ENCODE measurements at places on chromosomes 2 and 18.

- DNase-seq: no peak
Observed at GRCh38 chr2:134460583-134460998, 206.7 kb downstream of the MGAT5 start.

DNA sequence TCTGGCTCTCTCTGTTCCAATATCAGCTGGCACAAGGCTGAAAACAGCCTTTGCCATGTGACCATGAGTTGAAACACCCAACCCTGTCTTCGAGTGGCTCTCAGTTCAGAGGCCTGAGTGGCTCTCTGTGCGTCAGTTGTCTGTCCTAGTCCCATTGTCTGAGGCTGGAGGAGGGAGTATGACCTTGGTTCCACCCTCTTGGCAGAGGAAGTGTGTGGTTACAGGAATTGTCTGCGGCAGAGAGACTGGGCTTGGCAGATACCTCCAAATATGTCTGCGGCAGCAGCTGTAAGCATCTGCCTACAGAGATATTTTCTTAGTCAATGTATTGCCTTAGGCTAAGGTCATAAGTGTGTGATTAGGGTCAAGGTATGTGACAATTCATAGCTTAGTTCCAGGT, 32.6 kb downstream of the CNGA3 start:
- no peak for DNase-seq

DNA sequence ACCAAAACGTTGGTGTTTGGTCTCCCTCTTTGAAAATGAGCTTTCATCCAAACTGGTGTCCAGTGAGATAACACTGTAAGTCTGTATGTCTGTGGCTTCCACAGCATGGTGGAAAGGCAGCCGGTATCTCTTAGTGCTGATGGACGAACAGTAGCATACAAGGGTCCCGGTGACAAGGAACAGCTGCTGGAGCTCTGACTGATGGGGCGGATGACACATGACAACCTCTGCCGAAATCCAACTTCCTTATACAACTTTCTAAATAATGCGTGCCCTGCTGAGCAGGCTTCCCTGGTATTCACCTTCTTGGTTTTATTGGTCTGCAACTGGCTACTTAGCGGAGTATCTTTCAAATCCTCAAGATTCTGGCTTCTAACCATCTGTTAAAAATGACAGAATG, 216.2 kb downstream of the SRBD1 start:
- no peak for DNase-seq

- no peak for DNase-seq
Observed at GRCh38 chr18:45984546-45985235, 17.6 kb upstream of the EPG5 start.

DNA sequence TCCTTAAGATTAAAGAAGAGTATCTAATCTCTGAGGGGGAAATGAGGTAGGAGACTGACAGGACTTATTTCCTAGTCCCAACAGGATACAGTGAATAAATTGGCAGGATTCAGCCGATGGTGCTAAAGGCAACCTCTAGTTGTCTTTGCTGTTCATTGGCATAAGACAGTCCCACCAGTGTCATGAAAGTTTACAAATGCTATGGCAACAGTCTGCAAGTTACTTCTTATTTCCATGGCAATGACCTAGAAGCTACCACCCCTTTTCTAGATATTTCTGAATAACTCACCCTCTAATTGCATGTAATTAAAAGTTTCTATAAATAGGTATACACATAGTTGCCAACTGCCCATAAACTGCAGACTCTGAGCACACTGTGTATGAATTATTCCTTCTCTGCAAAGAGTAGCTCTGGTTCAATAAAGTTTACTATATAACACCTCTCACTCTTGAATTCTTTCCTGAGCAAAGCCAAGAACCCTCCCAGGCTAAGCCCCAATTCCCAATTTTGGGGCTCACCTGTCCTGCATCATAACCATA, 172.7 kb upstream of the LRATD1 start:
- DNase-seq: no peak

DNA sequence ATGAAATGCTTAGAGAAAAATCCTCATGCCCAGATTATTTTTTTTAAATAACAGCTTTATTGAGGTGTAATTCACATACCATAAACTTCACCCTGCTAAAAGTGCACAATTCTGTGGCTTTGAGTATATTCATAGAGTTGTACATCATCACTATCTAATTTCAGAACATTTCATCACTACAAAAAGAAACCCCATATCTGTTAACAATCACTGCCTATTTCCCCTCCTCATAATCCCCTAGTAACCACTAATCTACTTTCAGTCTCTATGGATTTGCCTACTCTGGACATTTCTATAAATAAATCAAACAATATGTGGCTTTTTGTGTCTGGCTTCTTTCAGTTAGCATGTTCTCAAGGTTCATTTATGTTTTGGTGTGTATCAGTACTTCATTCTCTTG, 51.4 kb downstream of the OSBPL1A start:
- no peak for DNase-seq

DNA sequence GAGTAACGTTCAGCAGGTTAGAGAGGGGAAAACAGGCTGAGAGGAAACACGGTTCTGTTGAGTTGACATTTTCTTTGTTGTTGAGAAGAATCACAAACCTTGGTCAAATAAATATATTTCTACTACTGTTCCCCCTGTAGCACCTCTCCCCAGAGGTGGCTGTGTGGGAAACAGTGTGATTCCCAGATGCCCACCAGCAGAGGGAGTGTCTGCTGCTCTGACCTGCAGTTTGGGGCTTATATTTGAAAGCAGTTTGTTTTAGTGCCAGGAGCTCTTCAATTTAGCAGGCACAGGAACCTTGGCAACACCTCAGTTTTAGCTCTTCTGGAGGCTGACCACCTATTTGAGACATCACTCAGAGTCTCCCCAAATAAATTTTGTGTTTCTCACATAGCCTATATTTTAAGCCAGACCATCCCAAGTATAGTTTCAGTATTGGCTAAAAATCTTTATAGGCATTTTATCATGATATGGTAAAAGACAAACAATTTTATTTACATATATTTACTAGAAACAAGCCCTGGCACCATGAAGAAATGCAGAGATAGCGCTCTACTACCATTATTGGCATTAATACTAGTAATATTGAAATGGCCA, 75.7 kb downstream of the PIK3C3 start:
- DNase-seq: no peak

DNA sequence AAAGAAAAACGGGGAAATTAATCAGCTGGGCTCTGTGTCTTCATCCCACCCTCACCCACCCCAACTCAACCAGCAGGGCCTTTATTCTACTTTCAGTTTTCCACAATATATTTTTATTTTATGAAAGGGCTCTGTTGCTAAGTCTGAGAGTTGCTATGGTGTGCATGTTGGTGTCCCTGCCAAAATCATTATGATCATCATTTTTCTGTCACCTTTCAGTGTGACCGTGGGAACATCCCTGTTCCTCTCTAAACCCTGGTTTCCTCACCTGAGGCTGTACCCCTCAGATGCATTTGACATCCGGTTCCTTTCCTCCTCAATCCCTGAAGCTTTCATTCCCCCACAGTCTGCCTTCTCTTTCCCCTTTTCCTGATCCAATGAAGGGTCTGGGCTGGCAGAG, 180.5 kb downstream of the ZFP36L2 start:
- DNase-seq: no peak

DNA sequence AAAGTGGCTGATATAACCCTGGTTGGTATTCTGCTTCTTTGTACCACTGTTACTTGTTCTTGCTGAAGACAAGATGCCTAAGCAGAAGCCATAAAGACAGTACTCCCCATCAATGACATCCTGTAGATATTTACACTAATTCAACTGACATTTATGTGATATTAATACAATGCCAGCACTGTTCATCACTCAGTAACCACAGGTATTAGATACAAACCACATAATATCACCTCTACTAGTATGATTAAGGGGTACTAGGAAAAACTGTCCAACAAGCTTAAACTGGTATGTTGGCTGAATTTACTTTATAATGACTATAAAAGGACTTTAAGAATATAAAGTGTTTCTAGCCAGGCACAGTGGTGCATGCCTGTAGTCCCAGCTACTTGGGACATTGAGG, 65.8 kb downstream of the RTN4 start:
- DNase-seq: no peak

DNA sequence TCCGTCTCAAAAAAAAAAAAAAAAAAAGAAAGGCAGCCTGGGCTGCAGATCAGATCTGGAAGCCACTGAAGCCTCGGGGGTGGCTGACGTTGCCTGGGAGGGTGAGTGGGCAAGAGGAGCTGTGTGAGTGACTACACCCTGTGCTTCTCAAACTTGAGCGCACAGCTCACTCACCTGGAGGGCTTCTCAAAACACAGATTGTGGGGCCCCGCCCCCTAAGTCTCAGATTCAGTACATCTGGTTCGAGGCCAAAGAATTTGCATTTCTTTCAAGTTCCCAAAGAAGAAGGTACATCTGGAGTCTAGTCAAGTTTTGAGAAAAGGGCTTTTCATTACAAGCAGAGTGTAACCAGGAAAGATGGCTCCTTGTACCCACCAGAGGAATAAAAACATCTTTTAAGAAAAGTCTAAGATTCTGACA, 97.7 kb upstream of the CAB39 start:
- peak; percentile 49 for DNase-seq

- DNase-seq: no peak
Observed at GRCh38 chr2:43305012-43305411, 78.6 kb upstream of the ZFP36L2 start.

DNA sequence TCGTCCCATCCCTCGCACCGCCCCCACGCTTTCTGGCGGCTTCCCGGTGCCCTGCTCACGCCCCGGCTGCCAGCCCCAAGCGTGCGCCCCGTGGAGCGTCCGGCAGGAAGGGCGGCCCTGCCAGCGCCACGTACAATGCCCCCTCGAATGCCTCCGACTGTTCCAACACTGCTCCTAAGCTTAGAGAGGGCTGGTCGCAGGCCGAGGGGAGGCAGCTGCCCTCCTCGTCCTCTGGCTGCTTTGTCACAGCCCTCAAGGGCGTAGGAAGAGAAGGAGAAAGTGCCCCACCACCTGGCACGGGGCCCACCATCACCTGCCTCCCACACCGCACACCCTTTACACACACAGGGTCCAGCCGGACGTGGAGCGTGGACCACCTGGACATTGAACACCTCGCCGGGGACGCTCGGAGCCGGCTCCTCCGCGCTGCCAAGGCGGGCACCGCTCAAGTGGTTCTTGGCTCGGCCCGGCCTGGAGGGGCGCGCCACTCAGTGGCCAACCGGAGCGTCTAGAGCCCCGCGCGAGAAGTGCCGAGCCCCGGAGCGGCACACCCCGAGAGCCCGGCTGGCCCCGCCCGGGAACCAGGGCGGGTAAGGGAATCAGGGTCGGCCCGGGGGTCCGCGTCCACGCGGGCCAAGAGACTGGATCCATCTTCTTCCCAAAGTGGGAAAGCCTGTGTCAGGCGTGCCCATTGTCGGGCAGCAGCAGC, 830 bp downstream of the DNER start:
- no peak for DNase-seq

GRCh38 chr18:76461692-76462325, 33.2 kb downstream of the ZNF516 start:
- no peak for DNase-seq

GRCh38 chr2:203804070-203804469, 63.5 kb upstream of the CTLA4 start:
- peak; percentile 27 for DNase-seq

DNA sequence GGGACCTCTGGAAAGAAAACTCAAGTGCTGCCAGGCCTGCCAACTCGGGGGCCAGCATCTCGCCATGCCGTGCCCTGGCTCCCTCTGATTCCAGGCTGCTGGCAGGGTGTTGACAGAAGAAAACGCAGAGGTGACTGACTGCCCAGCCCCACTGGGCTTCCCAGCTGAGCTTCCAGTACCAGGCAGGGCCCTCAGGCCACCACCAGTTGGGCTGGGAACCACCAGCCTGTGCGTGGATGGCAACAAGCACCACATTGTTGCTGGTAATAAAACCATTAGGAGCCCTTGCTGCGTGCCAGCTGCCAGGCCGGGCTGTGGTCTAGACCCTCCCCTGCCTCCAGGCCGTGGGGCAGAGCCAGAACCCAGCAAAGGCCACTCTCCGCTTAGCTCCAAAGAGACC, 9.2 kb downstream of the DNMT3A start:
- no peak for DNase-seq

DNA sequence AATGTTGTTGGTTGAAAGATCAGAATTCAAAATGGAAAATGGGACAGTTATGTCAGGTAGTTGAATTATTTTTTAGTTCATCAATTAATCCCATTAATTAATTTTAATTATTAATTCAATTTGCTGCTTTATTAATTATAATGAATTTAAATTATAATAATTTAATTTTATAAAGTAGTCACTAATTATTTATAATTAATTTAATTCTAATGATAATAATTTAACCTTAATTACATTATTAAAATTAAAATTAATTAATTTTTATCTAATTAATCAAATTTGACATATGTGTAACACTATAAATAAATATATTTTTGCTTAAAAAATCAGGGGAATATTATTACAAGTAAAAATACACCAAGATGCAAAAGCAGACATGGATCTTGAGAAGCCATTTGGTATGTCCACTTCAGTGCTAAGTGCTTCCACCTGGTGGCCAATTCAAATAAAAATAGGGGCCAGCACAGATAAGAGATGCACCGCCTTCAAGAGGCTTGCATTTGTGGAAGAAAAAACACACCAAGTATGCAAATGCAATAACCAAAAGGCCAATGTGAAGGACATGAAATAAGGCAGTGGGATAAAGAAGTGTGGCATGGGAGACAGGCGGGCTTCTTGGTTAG, 73.2 kb downstream of the MBP start:
- DNase-seq: no peak

DNA sequence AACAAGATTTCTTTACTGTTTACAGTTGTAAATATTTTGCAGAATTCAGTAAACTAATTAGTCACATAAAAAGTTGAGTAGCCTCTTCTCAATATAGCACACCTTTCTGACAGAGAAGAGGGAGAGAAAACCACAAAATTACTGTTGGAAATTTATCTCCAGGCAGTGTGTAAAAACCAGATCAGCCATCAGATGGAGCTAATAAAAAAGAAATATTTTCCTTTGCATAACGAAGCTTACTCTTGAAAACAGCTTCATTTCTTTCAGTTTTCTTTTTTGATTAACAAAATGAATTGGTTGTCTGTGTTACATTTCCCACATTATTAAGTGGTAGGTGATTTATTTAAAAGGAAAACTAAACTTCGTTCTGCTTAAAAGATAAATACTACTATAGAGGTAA, 259.3 kb upstream of the KCNJ3 start:
- no peak for DNase-seq

DNA sequence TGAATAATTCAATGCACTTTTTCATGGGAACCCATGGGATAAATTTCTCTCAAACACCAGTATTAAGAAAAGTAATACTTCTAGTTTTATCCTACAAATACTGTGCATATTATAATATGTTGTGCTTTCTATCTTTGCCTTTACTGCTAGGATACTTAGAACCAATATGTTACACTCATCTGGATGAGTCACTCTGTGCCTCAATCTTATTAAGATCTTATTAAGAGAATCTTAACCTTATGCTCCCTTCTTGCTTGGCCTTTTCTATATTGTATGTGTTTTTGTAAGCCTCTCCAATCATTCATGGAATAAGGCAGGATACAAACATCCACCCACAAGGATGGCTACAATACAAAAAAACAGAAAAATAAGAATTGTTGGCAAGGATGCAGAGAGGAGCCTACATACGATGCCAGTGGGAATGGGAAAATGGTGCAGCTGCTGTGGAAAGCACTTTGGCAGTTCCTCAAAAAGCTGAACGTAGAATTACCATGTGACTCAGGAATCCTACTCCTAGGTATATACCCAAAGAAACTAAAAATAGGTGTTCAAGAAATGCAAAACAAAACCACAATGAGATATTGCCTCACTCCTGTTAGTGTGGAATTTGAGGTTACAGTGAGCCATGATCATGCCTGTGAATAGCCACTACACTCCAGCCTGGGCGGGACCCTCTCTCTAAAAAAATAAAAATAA, 10.7 kb upstream of the TWSG1 start:
- no peak for DNase-seq

- no peak for DNase-seq
Observed at GRCh38 chr2:97715951-97716694, 2.7 kb downstream of the ZAP70 start.
